ENCODE measurements at places on chromosomes 1 and 21.

- DNase-seq = no peak
Observed at GRCh38 chr1:203599875-203600781, 26.5 kb upstream of the ATP2B4 start.

DNA sequence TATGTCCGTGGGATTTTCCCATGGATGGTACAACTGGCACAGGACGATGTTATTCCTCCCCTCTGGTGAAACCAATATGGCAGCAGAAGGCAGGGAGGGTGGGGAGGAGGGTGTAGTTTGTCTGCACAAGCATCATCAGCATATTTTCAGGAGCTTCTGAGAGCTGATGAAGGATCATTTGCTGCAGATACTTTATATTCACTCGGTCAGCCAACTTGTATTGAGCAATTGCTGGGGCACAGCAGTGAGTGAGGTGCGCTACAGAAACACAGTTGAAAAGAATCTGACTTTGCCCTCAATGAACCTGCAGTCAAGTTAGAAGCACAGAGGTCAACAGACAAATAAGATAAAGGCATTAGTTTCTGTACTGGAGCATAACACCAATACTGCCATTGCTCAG is 13.0 kb downstream of the PKP1 start:
- no peak for DNase-seq

- DNase-seq = peak; percentile 30
Observed at GRCh38 chr1:244801246-244801645, 34.2 kb upstream of the COX20 start.

- DNase-seq = peak; percentile 70
Observed at GRCh38 chr1:221712198-221712684, 29.6 kb downstream of the DUSP10 start.

DNA sequence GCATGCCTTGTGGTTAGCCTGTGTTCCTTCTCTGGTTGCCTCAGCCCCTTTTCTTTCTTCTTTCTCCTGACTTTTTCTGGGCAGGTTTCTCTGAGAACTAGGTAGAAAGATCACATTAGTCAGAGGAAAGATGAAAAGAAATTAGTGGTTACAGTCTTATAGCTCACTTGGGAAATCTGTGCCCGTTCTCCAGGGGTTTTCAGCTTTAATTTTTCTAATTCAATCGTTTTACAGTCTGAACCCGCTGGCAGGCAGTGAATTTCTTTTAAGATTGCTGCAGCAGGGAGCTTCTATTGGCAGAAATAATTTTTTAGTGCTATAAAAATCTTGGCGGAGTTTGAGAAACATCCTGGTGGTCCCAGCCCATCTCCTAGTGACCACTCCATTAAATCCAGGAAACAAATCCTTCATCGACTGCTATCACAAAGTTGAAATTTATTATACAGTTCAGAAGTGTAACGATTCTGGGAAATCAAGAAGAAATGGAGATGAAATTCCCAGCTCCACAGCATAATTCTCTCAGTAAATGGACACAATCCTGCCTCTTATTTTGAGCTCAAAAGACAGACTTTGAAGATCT is 113.1 kb downstream of the PCP4 start:
- no peak for DNase-seq

DNA sequence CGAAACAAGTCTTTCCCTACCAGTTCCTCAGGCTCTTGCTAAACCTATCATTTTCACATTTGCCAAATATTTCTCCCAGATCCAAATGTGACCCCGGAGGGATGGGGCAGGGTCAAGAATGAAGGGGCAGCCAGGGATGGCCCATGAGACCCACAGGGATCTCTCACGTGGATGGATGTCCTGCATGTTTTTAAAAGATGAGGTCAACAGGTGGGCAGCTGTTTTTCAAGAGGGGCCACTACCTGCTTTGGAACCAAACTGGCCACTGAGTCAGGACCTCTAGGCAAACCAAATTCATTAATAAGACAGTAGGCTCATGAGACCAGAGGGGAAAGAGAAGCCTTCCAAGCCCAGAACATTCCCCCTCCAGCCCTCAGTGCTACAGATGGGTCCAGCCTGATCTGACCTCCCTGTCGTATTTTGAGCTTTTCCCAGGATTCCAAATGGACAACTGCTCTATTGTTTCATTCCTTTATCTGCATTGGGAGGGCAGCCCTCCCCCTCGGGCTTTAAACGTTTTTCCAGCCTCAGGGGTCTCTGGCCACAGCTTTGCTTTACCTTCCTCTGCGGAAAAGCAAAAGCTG is 252.5 kb upstream of the IRF2BP2 start:
- no peak for DNase-seq

DNA sequence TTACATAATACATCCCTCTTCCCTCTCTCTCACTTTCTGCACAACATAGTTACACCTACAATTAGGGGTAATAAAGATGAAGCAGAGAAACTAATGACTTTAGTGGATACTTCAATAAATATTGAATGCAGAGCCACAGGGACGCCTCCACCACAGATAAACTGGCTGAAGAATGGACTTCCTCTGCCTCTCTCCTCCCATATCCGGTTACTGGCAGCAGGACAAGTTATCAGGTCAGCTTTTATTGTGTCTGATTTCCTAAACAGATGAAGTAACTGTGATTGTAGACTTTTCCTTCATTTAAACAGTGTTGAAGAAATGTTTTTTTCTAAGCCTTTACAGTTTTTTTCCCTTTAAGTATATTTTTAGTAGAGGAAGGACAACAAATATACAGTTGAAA is 281.6 kb downstream of the TPR start:
- no peak for DNase-seq

DNA sequence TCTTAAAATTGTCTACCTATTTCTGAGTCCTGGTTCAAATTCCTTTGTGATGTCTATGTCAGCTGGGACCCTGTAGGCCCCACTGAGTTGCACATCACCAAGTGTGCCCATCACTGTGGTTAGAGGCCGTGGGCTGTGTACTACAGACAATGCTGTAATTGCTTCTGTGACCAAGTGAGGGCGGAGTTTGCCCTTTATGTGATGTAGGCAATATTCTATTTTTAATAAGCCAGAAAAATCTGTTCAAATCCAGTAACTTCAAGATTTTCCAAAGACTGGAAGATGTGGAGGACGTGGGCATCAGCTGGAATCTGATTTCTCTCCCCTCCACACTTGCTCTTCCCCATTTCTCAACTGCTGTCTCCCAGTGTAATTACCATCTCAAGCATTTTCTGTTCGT is 215.4 kb downstream of the PBX1 start:
- DNase-seq = no peak

- DNase-seq = no peak
Observed at GRCh38 chr1:16478091-16478490, 36.0 kb downstream of the RNU1-1 start.

- no peak for DNase-seq
Observed at GRCh38 chr1:160761046-160761445, 22.0 kb downstream of the SLAMF7 start.

GRCh38 chr1:166272851-166273250 is 106.0 kb upstream of the FAM78B start:
- DNase-seq = no peak

DNA sequence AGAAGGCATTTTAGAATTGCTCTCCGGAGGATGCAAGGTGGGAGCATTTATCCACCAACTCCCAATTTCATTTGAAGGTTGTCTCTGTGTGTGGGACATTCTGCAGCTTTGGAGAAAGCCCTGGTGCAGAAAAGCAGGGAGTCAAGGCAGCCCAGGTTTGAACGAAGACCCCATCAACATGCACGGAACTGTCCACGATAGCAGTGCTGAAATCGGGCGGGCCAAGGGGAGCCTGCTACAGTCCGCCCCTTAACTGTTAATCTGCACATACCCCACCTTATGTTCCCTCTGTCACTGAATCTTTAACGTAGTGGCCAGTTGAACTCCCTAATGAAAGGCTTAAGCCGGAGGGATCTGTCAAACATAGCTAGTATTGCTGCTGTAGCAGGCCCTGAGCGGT is 68.8 kb upstream of the C1orf174 start:
- no peak for DNase-seq

DNA sequence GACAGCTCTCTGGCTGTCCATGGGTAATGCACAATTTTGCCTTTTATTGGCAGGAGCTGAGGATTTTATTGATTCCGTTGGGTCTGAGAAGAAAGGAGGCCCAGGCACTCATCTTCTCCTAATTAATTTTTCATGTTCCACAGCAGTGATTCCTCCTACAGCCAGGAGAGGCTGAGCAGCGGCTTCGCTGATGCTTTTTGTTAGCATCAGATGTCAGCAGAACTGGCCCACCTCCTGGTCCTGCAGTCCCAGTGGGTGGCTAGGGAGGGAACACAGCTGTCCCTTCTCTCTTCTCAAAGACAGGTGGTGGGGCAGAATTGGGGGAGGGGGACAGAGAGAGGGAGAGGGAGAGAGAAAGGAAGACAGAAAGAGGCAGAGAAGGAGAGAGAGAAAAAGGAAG is 5.7 kb downstream of the MT1HL1 start:
- DNase-seq = no peak

DNA sequence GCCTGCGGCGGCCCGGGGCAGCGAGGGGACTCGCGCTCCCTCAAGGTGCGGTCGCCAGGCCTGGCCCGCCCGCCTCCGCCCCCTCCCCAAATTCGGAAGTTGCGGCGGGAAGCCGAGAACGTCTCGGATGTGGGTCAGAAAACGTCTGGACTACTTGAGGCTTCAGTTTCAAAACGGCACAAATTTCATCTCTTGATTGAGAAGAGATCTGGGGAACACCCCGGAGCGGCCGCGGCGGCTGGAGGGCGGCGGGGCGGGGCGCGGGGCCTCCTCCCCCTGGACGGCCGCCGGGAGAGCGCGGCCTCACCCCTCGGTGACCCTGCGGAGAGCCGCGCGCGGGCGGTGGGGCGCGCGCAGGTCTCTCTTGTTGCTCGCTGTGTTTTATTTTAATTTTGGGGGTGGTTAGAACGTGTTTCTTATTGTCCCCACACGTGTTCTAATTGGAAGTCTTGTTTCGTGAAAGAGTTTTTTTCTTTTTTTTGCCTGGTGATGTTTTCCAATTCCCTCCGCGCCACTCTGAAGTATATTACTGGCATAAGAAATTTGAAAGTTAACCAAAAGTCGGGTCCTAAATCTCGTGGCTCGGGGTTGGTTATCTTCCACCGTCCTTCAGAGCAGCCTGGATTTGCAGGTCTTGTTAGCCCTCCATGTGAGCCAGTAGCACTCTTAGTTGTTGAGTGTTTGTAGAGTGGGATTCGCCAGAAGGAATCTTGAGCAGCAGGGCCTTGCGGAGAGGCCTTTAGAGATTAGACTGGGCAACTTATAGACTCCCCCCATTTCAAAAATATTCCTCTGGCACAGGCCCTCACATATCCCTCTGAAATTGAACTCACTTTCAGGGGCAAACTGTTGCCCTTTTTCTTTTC is 749 bp downstream of the PCBP3 start:
- DNase-seq = peak; percentile 15

- DNase-seq = peak; percentile 81
Observed at GRCh38 chr21:35565204-35565611, 495.1 kb downstream of the SETD4 start.
